ENCODE measurements at places on chromosomes 3 and 15. TPM values are rescaled to one million over a fixed set of nuclear protein-coding genes. Genes with fewer than 3 reads are reported as not detected.

GRCh38 chr3:57756528-57757401 lies 656 bp downstream of the SLMAP start:
- H3K36me3 ChIP-seq = no peaks in the 10 kb centered on the region
- peak overlapping the region; percentile 97 for H3K4me3 ChIP-seq
- peak overlapping the region; percentile 87 for H3K27ac ChIP-seq

- H3K27ac ChIP-seq = no peak overlapping the region
- no peak for DNase-seq
- no peaks in the 10 kb centered on the region for H3K36me3 ChIP-seq
- peaks cover 8% of the 10 kb centered on the region for H3K4me1 ChIP-seq
Observed at GRCh38 chr15:56772868-56773639, 39.7 kb upstream of the ZNF280D start.

GRCh38 chr3:195046441-195046840 lies 224.5 kb downstream of the XXYLT1 start:
- no peak for DNase-seq
- no peaks in the 10 kb centered on the region for H3K4me1 ChIP-seq
- no peaks in the 10 kb centered on the region for H3K36me3 ChIP-seq
- no peak overlapping the region for H3K4me3 ChIP-seq
- no peaks in the 10 kb centered on the region for H3K27me3 ChIP-seq

DNA sequence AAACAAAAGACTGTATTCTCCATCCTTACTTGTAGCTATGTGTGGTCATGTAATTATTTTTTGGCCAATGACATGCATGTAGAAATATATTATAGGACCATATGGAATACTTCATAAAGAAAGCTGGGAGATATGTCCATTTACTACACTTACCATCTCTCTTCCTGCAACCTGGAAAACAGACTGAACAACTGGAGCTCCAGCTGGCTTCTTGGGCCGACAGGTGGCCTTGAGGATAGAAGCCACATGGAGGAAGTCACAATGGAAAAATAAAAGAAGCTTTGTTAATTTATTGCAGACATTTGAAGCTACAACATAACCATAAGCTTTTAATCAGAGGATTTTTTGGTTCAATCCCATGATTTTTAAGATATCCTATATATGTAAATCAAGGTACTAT lies 167.9 kb upstream of the CBLB start:
- H3K4me1 ChIP-seq = no peaks in the 10 kb centered on the region
- no peaks in the 10 kb centered on the region for H3K27me3 ChIP-seq
- H3K4me3 ChIP-seq = no peak overlapping the region
- no peak overlapping the region for H3K27ac ChIP-seq

- H3K4me3 ChIP-seq = no peak overlapping the region
- H3K27ac ChIP-seq = no peak overlapping the region
- no peaks in the 10 kb centered on the region for H3K27me3 ChIP-seq
Observed at GRCh38 chr3:145936971-145937370, 224.0 kb downstream of the PLOD2 start.

GRCh38 chr3:125662675-125663074 lies 67.4 kb upstream of the OSBPL11 start:
- no peaks in the 10 kb centered on the region for H3K36me3 ChIP-seq
- DNase-seq = no peak
- H3K27ac ChIP-seq = no peak overlapping the region

- H3K36me3 ChIP-seq = no peaks in the 10 kb centered on the region
- no peak for DNase-seq
- no peak overlapping the region for H3K4me3 ChIP-seq
Observed at GRCh38 chr3:86410587-86410986, 580.4 kb downstream of the VGLL3 start.

DNA sequence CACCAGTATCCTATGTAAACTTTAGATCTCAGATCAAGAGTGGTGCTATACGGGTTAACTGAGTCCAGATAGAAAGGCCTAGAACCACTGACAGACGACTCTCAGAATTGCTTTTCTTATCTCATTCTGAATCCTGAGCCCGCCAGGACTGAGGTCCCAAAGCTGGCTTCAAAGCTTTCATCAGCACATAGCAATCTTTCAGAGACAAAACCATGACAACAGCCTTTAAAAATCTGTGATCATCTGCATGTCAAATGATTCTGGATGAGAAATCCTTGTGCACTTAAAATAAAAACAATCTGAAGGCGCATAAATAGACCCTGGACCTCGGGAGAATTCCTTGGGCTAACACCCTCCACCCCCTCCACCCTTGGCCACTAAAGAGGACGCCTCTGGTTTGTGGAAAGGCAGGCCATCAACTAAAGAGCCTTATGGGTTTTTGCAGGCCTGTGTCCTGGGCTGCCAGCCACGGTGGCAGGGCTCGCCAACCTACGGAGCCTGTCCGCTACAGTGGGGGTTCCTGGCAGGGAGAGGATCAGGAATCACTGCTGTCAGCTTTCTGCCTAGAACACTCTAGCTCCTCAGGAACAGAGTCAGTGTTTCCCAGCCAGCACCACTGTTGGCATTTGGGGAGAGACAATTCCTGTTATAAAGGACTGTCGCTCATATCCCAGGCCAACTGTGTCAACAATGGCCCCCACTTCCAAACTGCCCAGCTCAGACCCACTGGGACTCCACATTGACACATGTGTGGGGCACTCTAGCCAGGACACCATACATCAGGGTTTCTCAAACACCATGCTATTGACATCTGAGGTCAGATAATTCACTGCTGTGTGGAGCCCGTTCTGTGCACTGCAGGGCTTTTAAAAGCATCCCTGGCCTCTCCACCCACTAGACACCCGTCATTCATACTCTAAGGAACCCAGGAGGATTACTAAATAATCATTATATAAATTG lies 20.2 kb downstream of the TLE3 start:
- no peak overlapping the region for H3K27ac ChIP-seq
- peaks cover 15% of the 10 kb centered on the region for H3K36me3 ChIP-seq
- no peak for DNase-seq
- H3K4me3 ChIP-seq = no peak overlapping the region
- peaks cover 24% of the 10 kb centered on the region for H3K4me1 ChIP-seq
- no peaks in the 10 kb centered on the region for H3K27me3 ChIP-seq

DNA sequence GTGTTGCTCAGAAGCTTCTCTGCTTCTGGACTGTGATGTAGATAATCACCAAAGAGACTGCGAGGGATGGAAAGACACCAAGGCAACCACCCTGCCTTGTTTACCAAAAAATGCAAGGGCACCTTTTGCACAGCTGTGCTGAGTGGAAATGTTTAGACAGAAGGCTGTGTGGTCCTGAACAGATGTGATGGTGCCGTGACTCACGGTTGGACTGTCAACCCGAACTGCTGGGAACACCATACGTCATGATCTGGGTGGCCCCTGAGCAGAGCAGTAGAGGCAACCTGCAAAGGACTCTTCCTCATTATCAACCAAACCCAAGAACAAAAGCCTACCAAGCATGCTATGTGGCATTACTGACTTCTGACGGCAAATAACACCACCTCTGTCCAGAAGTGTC lies 61.3 kb upstream of the LPP start:
- H3K36me3 ChIP-seq = no peaks in the 10 kb centered on the region
- no peak overlapping the region for H3K4me3 ChIP-seq

- H3K27ac ChIP-seq = no peak overlapping the region
- H3K36me3 ChIP-seq = no peaks in the 10 kb centered on the region
- H3K4me1 ChIP-seq = no peaks in the 10 kb centered on the region
- no peaks in the 10 kb centered on the region for H3K27me3 ChIP-seq
- H3K4me3 ChIP-seq = no peak overlapping the region
- DNase-seq = no peak
Observed at GRCh38 chr15:63104727-63105126, 16.9 kb upstream of the LACTB start.

GRCh38 chr3:158802409-158803268 lies 785 bp downstream of the MFSD1 start:
- H3K27ac ChIP-seq = peak overlapping the region; percentile 89
- DNase-seq = peak; percentile 16
- H3K27me3 ChIP-seq = no peaks in the 10 kb centered on the region
- H3K4me3 ChIP-seq = peak overlapping the region; percentile 75
- peaks cover 28% of the 10 kb centered on the region for H3K4me1 ChIP-seq

DNA sequence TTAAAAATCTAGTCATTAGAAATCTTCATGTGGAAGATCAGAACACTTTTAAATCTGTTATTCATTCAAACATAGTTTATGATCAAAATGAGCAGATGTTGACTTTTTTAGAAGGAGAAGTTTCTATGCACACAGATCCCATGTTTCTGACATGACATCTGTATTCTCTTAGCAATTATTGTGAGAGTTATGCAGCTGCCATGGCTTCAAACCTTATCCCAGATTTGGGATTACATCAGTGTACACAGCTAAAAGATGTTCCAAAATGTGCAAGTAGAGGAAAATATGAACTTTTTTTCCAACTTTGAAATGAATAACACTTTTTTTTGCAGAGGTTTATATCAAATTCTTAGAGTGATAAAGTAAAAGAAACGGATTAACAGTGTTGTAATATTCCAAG lies 1166.9 kb downstream of the ZPLD1 start:
- H3K36me3 ChIP-seq = no peaks in the 10 kb centered on the region
- H3K27ac ChIP-seq = no peak overlapping the region
- H3K4me3 ChIP-seq = no peak overlapping the region
- no peaks in the 10 kb centered on the region for H3K27me3 ChIP-seq
- no peaks in the 10 kb centered on the region for H3K4me1 ChIP-seq
- DNase-seq = no peak

GRCh38 chr3:183502237-183503181 lies 53.0 kb downstream of the KLHL6 start:
- H3K4me1 ChIP-seq = no peaks in the 10 kb centered on the region
- no peaks in the 10 kb centered on the region for H3K36me3 ChIP-seq
- H3K27ac ChIP-seq = no peak overlapping the region
- H3K4me3 ChIP-seq = no peak overlapping the region
- H3K27me3 ChIP-seq = no peaks in the 10 kb centered on the region

GRCh38 chr3:33678073-33678472 lies 40.0 kb downstream of the CLASP2 start:
- H3K27me3 ChIP-seq = no peaks in the 10 kb centered on the region
- H3K27ac ChIP-seq = no peak overlapping the region
- DNase-seq = no peak
- H3K4me3 ChIP-seq = no peak overlapping the region
- H3K36me3 ChIP-seq = peaks cover 2% of the 10 kb centered on the region
- H3K4me1 ChIP-seq = no peaks in the 10 kb centered on the region

DNA sequence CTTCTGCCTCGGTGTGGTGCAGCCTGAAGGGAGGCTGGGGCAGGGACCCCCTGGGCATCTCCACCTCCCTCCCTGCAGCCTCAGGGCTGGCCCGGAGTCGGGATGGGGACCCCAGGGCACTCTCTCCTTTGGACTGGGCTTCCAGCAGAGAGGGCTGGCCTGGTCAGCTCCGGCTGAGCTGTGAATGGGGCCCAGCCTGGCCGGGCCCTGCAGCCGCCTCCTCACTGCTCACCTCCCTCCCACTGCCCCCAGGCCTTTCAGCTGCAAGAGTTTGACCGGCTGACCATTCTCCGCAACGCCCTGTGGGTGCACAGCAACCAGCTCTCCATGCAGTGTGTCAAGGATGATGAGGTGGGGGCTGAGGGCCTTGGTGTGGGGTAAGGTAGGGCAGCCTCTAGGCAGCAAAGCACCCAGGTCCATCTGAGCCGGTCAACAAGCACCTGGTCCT lies 36.0 kb downstream of the PSTPIP1 start:
- H3K27ac ChIP-seq = no peak overlapping the region
- DNase-seq = peak; percentile 9
- peaks cover 12% of the 10 kb centered on the region for H3K4me1 ChIP-seq
- no peaks in the 10 kb centered on the region for H3K36me3 ChIP-seq

- no peaks in the 10 kb centered on the region for H3K27me3 ChIP-seq
- DNase-seq = peak; percentile 59
- no peaks in the 10 kb centered on the region for H3K36me3 ChIP-seq
- H3K4me3 ChIP-seq = no peak overlapping the region
Observed at GRCh38 chr15:26126070-26126469, 262.9 kb upstream of the ATP10A start.

- H3K27me3 ChIP-seq = no peaks in the 10 kb centered on the region
- no peak overlapping the region for H3K4me3 ChIP-seq
- no peak for DNase-seq
- H3K36me3 ChIP-seq = no peaks in the 10 kb centered on the region
Observed at GRCh38 chr15:33009026-33009425, 185.5 kb downstream of the FMN1 start.

GRCh38 chr15:43370975-43371974 lies at the start of the genes TUBGCP4 and ZSCAN29:
Gene TUBGCP4, plus strand, starts transcription at chr15:43371101. Its CDS starts 254 bp downstream, at chr15:43371355.
Gene ZSCAN29, minus strand, starts transcription at chr15:43371043. Its CDS starts 1,130 bp downstream, at chr15:43369913.
- H3K27me3 ChIP-seq = no peaks in the 10 kb centered on the region
- peak; percentile 77 for DNase-seq
- H3K4me3 ChIP-seq = peak within 1 kb of the TSS; percentile 49

DNA sequence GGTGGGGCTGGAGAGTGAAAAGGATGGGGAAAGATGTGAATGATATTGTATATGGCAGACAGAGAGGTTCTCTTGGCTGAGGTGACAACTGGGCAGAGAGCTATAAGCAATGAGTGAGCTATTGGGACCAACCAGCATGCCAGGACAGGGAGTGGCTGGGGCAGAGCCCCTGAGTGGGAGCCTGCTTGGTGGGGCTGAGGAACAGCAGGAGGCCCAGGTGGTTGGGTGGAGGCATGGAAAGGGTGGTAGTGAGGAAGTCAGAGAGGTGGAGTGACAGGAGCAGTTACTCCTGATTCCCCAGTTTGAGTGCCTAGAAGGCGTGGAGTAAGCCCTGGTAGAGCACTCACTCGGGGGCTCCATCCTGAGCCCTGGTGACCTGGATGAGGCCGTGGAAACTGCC lies 15.5 kb upstream of the TNFAIP8L3 start:
- no peak for DNase-seq
- H3K4me3 ChIP-seq = no peak overlapping the region
- no peak overlapping the region for H3K27ac ChIP-seq
- H3K36me3 ChIP-seq = no peaks in the 10 kb centered on the region
- no peaks in the 10 kb centered on the region for H3K27me3 ChIP-seq

- H3K27me3 ChIP-seq = no peaks in the 10 kb centered on the region
- no peaks in the 10 kb centered on the region for H3K36me3 ChIP-seq
- DNase-seq = no peak
- H3K4me1 ChIP-seq = no peaks in the 10 kb centered on the region
- no peak overlapping the region for H3K27ac ChIP-seq
- no peak overlapping the region for H3K4me3 ChIP-seq
Observed at GRCh38 chr15:58396181-58396580, 35.6 kb upstream of the LIPC start.

DNA sequence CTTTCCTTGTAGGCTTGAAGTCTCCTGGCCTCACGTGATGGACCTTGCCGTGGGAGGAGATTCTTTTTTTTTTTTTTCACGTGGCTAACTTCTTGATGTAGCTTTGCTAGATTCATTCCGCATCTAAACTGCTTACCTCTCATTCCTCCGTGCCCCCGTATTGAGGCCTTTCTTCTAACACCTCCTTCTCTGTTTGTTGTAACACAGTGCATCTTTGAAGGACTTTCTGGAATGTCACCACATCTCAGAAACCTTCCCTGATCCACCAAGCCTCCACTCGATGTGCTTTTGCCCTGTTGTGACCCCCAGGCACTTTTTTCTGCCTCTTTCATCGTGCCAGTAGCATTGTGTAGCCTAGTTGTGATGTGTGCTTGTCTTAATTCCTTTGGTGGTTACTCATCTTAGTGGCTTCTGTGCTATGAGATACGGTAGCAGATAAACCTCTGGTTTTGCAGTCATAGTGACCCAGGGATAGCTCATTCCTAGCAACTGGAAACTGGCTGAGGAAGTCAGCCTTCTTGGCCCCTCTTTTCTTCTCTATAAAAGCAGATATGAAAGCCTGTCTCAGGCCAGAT lies 1.6 kb upstream of the BNC1 start:
- no peak for DNase-seq
- peaks cover 29% of the 10 kb centered on the region for H3K27me3 ChIP-seq
- no peak overlapping the region for H3K4me3 ChIP-seq
- no peak overlapping the region for H3K27ac ChIP-seq

The GATM gene
- total RNA-seq = 1,064 TPM

The HOMER2 gene
- 469 TPM for total RNA-seq

The APOD gene
- 463 TPM for total RNA-seq

The LDHAL6B gene
- not detected for total RNA-seq

The CD200 gene
- 2.0 TPM for total RNA-seq

All from body of pancreas (tissue), 4 donors.